Tibial artery (tissue), 4 donors: ENCODE measurements at places on chromosomes 3 and 15.

DNA sequence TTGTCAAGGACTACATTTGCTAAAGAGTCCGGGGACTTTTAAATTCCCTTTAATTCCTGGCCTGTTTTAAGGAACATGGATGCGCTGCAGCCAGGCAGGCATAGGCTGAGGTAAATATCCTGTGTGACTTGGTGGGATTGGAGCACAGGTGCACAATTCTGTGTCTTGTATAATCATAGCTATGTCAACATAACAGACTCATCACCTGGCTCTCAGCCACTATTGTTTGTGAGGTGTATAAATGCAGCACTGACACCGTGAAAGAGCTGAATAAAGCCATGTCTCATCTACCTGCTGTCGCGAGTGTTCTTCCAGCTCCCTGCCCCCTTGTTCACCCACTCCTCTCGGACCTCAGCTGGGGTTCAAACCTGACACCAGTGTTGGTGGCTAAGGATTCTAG is 109.7 kb downstream of the MFSD1 start:
- no peaks in the 10 kb centered on the region for H3K36me3 ChIP-seq
- no peaks in the 10 kb centered on the region for H3K27me3 ChIP-seq
- no peaks in the 10 kb centered on the region for H3K4me1 ChIP-seq
- no peak overlapping the region for H3K4me3 ChIP-seq

DNA sequence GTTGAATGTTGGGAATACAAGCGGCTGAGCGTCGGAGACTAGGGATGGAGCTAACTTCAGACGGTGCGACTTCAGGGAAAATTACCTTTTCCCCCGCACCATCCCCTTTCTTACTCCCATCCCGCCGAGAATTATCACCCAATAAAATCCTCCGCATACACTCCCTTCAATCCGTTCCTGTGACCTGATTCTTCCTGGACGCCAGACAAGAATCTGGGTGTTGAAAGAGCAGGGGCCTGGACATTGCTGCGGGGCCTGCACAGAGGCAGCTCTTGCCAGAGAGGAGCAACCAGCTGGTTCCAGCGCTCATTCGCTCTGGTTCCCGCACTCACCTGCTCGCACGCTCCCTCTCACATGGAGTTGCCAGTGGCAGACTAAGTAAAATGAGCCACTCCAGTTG is 241.9 kb downstream of the ALCAM start:
- no peak overlapping the region for H3K4me3 ChIP-seq
- H3K36me3 ChIP-seq: no peaks in the 10 kb centered on the region
- H3K27ac ChIP-seq: no peak overlapping the region
- no peaks in the 10 kb centered on the region for H3K27me3 ChIP-seq
- no peak for DNase-seq

- H3K27ac ChIP-seq: no peak overlapping the region
- no peak for DNase-seq
- peaks cover 39% of the 10 kb centered on the region for H3K4me1 ChIP-seq
- H3K4me3 ChIP-seq: no peak overlapping the region
Observed at GRCh38 chr3:60650171-60650570, 601.1 kb downstream of the FHIT start.

DNA sequence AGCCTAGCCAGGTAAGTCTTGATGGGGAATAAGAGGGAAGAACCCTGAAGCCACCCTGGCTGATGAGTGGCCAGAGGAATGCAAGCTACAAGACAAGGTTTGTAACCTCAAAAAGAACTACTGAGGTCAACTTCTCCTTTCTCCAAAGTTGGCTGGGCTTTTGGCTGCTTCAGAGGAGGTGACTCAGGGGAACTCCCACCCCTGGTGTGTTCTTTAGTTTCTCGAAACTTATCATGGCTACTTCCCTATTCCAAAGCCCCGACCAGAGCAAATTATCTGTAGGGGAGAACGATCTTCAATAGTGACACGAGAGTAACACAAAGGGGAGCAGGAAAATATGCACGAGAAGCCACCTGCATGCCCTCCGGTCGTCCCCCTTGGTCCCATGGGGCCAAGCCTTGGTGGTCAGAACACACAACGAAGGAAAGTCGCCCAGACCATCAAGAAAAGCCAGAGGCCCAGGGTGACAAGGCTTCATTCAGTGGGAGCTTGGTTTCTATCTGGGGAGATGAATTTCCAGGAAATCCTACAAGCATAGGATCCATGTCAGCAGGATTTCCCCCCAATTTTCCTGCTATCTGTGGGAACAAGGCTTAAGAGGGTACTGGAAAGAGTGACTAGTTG is 6.5 kb upstream of the BCL2A1 start:
- no peaks in the 10 kb centered on the region for H3K36me3 ChIP-seq
- H3K4me1 ChIP-seq: no peaks in the 10 kb centered on the region
- no peak overlapping the region for H3K27ac ChIP-seq
- no peak for DNase-seq
- no peaks in the 10 kb centered on the region for H3K27me3 ChIP-seq

- no peak overlapping the region for H3K27ac ChIP-seq
- H3K4me3 ChIP-seq: no peak overlapping the region
- no peak for DNase-seq
- no peaks in the 10 kb centered on the region for H3K27me3 ChIP-seq
Observed at GRCh38 chr15:101239724-101240136, 12.1 kb downstream of the CHSY1 start.

DNA sequence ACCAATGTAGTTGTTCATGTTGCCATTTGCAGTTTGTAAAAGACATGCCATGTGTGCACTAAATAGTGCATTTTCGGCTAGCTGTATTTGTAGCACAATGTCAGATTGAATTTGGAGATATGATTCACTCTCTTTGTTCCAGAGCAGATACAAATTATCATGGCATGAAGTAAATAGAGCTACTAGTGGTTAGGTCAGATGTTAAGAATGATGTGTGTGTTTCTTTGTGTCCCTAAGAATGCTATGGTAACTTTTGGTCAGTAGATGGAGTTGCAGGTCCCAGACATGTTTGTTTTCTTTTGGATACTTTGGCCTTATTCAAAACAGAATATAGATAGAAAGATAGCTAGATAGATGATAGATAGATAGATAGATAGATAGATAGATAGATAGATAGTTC is 595.8 kb downstream of the NLGN1 start:
- H3K27ac ChIP-seq: no peak overlapping the region
- no peaks in the 10 kb centered on the region for H3K27me3 ChIP-seq
- H3K36me3 ChIP-seq: no peaks in the 10 kb centered on the region
- H3K4me1 ChIP-seq: peaks cover 3% of the 10 kb centered on the region
- DNase-seq: no peak
